ENCODE measurements at places on chromosomes 2 and 18.

GRCh38 chr2:146388757-146389156 is 1456.1 kb upstream of the ACVR2A start:
- DNase-seq: peak; percentile 87

- no peak for DNase-seq
These were observed 6.0 kb upstream of the CTLA4 start for GRCh38 chr2:203861607-203862006.

GRCh38 chr2:232306741-232307305 is 71.7 kb upstream of the ALPP start:
- DNase-seq: no peak

DNA sequence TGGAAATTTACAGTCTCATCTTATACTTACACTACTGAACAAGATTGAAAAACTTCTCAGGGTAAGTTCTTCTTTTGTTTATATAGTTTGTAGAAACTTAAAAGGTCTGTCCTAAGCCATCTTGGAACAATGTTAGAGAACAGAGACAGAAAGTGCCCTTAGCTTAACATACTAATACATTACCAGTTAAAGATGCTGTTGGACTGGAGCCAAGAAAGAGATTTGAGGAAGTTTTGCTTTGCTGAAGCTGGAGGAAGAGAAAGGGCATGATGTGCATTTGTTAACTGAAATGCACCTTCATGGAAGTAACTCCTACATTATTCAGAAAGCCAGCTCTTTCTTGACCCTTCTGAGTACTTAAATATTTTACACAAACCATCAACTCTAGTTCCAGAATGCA is 66.5 kb upstream of the TNFRSF11A start:
- no peak for DNase-seq

GRCh38 chr18:46462523-46462922 is 194.5 kb downstream of the LOXHD1 start:
- DNase-seq: no peak

DNA sequence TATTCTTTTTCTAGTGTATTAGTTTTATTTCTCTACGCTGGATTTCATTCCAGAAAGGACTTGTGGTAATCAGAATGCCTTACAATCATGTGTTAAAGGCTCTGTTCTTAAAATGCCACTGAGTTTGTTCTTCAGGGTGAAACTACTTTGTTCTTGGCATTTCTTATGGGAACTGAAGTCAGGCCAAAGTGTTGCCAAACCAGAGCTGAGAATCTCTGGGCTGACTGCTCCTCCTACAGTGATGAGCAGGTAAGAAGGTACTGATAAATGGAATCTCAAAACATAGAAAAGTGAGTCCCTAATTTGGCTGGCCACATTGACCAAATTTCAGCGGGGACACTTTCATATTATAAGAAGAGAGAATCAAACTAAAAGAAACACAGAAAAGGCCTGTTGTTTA is 55.1 kb upstream of the ZNF397 start:
- no peak for DNase-seq

- DNase-seq: peak; percentile 40
These were observed 753.9 kb downstream of the RNF144A start for GRCh38 chr2:7670905-7671641.

- no peak for DNase-seq
These were observed 78.7 kb downstream of the DGKD start for GRCh38 chr2:233433029-233433428.
